Stimulated activated CD8-positive, alpha-beta memory T cell treated with anti-CD3 and anti-CD28 coated beads, Interleukin-2, amount 100 ng/mL, for 1 hour (primary cell): ENCODE measurements at places on chromosomes 16 and 17.

GRCh38 chr17:1143573-1143972 is 36.2 kb downstream of the ABR start:
- DNase-seq: no peak

GRCh38 chr16:27444015-27444414 is 42.0 kb downstream of the IL21R start:
- no peak for DNase-seq

DNA sequence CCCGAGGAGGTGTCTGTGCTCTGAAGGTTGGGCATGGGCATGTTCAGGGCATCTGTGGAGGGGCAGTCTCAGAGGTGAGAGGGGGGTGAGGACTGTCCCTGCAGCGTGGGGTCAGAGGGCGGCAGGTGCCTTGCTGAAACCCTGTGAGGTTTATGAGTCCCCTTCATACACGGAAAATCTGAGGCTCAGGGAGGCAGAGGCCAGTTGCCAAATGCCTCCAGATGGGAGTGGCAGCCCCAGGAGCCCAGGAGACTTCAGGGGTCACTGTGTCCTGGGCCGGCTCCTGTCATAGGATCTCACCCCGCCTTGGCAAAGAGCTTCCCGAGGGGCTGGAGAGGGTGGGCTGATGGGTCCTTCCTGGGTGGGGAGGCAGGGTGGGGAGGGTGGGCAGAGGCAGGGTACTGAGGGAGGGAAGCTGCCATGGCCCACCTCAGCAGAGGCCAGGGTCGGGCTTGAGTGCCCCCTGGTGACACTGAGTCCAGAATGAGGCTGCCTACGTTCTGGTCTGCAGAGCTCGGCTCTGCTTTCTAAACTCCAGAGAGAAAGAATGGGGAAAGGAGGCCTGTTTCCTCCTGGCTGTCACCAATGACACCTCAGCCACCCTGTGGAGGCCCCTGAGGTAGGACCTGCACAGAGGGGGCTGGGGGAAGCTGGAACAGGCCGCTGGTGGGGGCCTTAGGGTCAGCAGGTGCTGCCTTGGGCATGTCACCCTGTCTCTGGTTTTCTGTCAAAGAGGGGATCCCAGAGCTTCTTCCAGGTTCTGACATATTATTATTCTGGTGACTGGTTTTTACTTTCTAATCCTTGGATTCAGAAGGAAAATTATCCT is 1.1 kb downstream of the LGALS9 start:
- DNase-seq: no peak

DNA sequence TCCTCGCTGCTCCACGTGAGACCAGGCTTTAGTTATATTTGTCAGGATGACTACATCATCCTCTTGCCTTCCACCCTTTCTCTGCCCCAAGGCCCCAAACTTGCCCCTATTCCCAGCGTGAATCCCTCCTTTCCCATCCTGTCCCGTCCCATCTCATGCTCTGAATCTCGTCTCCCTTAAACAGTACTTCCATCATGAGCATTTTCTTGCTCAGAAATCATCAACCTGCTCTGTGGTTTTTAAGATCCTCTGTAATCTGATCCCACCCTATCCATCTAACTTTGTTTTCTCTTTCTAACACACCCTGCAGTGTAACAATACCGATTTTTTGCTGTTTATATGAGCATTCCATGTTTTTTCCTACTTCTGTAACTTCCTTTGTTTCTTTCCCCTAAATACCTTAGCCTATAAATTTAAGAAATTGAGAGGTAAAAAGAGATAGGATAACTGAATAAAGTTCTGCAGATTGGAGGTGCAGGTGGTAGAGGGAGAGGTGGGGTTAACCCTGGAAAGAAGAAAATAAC is 39.7 kb downstream of the MRTFB start:
- no peak for DNase-seq

GRCh38 chr17:82938486-82938872 is 98.7 kb upstream of the ZNF750 start:
- no peak for DNase-seq

GRCh38 chr16:30567991-30568638 is 3.4 kb downstream of the ZNF688 start:
- no peak for DNase-seq

- no peak for DNase-seq
These were observed 987 bp upstream of the HASPIN start for GRCh38 chr17:3722716-3723115.

DNA sequence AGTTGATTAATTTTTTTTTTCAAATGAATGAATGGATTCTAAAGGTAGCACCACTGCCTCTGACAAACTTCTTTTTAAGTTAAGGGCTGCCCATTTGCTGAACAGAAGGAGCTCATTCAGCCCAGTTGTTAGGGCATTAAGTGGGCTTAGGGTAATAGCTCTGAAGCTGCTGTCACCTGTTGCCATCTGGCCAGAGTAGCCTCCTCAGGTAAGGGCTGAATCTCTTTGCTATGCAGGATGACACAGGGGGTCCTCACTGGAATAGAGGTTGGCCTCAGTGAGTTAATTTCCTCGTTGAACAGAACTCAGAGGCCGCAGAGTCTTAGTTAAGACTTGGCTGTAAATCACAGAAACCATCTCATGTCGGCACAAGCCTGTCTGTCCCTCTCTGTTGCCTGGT is 232.8 kb downstream of the CCDC182 start:
- DNase-seq: no peak

DNA sequence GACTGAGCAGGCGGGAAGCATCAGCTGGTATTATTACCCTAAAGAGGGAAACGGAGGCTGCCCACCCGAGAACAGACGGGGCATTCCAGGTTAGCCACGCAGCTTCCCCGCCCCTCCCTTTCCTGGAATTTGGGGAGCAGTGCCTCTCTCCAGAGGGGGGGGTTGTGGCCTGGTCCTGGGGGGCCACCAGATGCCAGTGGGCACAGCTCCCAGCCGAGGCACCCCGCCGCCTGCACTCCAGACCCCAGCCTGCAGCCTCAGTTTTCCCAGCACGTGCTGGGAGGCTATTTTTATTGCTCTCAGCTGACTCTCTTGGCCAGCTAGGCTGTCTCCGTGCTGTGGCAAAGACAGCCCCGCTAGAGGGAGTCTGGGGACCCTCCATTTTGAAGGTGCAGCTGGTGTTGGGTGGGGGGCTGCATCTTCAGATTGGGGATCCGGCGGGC is 62.7 kb upstream of the GSE1 start:
- DNase-seq: no peak

- DNase-seq: peak; percentile 47
These were observed 1.4 kb upstream of the SLC22A31 start for GRCh38 chr16:89201439-89202377.

GRCh38 chr16:85746460-85747215 is 4.3 kb downstream of the C16orf74 start:
- no peak for DNase-seq

DNA sequence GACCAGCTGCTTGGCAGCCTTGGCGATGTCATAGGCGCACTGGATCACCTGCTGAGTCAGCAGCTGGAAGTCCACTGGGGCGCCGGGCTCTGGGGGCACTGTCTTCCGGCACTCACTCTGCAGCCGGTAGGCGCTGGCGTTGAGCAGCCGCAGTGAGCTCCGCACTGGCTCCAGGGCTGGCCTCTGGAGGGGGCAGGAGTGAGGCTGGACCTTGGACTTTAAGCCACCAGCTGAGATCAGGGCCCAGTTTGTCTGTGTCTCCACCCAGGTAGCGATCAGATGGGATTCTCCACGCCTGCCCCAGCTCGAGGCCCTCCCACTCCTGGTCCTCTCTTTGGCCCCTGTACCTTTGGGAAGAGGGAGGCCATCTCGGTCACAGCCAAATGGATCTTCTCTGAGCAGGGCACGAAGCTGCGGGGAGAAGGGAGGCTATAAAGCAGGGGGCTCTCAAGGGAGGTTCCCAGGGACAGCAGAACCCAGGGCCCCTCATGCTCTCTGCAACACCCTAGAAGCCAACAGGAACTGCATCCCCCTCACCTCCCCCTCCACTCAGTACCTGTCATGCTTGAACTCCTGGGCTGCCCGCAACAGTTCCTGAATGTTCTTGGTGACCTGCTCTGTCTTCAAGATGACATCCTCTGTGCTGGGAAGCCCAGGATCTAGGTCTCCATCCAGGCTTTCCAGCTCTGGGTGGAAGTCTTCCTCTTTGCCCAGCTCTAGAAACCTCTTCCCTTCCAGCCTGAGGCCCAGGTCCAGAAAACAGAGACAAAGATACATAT is 6.4 kb downstream of the TP53I13 start:
- no peak for DNase-seq
